ENCODE measurements at places on chromosomes 12 and 14. TPM values are rescaled to one million over a fixed set of nuclear protein-coding genes. Genes with fewer than 3 reads are reported as not detected.

The LHX5 gene
- total RNA-seq: not detected

The TEDC1 gene
- total RNA-seq: 19.9 TPM

The MYF6 gene
- not detected for total RNA-seq

The TMEM253 gene
- total RNA-seq: 0.21 TPM

The ACOT4 gene
- 0.42 TPM for total RNA-seq

The YEATS4 gene
- 32.3 TPM for total RNA-seq

The FAM222A gene
- 1.0 TPM for total RNA-seq

The TAS2R43 gene
- not detected for total RNA-seq

The ANO2 gene
- 0.31 TPM for total RNA-seq

All from mononuclear cell (primary cell).